ENCODE measurements at places on chromosomes 7 and 10. TPM values are rescaled to one million over a fixed set of nuclear protein-coding genes. Genes with fewer than 3 reads are reported as not detected.

The PDE6C gene
- total RNA-seq = not detected

The MPP7 gene
- total RNA-seq = 31.2 TPM

The SLC18A3 gene
- 0.11 TPM for total RNA-seq

The FAM237B gene
- total RNA-seq = not detected

The TMEM26 gene
- 11.7 TPM for total RNA-seq

The COL28A1 gene
- total RNA-seq = 9.7 TPM

The ZNF783 gene
- 7.1 TPM for total RNA-seq

The ANKRD2 gene
- total RNA-seq = 0.69 TPM

All from urinary bladder (tissue), 4 donors.